Ascending aorta (tissue), 2 donors: ENCODE measurements at places on chromosomes 4 and X. TPM values are rescaled to one million over a fixed set of nuclear protein-coding genes. Genes with fewer than 3 reads are reported as not detected.
A peak's percentile ranks its signal among the peaks of the same experiment; 100 is the strongest.

GRCh38 chr4:37299468-37299867 is 54.9 kb downstream of the NWD2 start:
- H3K27ac ChIP-seq, result no peak overlapping the region
- no peak overlapping the region for H3K4me3 ChIP-seq
- no peaks in the 10 kb centered on the region for H3K27me3 ChIP-seq
- no peaks in the 10 kb centered on the region for H3K4me1 ChIP-seq
- no peak for DNase-seq

GRCh38 chr4:116796022-116796421 is 289.4 kb downstream of the TRAM1L1 start:
- H3K4me3 ChIP-seq, result no peak overlapping the region
- H3K27me3 ChIP-seq, result no peaks in the 10 kb centered on the region
- no peak overlapping the region for H3K27ac ChIP-seq
- DNase-seq, result no peak

GRCh38 chr4:112403101-112403945 is 106.2 kb downstream of the ALPK1 start:
- no peaks in the 10 kb centered on the region for H3K27me3 ChIP-seq
- peaks cover 2% of the 10 kb centered on the region for H3K36me3 ChIP-seq
- no peak for DNase-seq
- no peak overlapping the region for H3K4me3 ChIP-seq
- no peak overlapping the region for H3K27ac ChIP-seq

GRCh38 chr4:20681271-20681670 is 19.0 kb upstream of the PACRGL start:
- H3K4me3 ChIP-seq, result no peak overlapping the region
- DNase-seq, result no peak
- H3K27ac ChIP-seq, result no peak overlapping the region
- H3K27me3 ChIP-seq, result no peaks in the 10 kb centered on the region

GRCh38 chr4:175646802-175647201 is 165.3 kb downstream of the GPM6A start:
- H3K27ac ChIP-seq, result no peak overlapping the region
- no peaks in the 10 kb centered on the region for H3K27me3 ChIP-seq
- no peaks in the 10 kb centered on the region for H3K4me1 ChIP-seq
- no peak overlapping the region for H3K4me3 ChIP-seq
- no peak for DNase-seq
- no peaks in the 10 kb centered on the region for H3K36me3 ChIP-seq

- DNase-seq, result no peak
- no peak overlapping the region for H3K4me3 ChIP-seq
- no peak overlapping the region for H3K27ac ChIP-seq
- H3K27me3 ChIP-seq, result no peaks in the 10 kb centered on the region
- H3K36me3 ChIP-seq, result no peaks in the 10 kb centered on the region
These were observed 7.8 kb downstream of the SERTM2 start for GRCh38 chrX:111519215-111519614.

DNA sequence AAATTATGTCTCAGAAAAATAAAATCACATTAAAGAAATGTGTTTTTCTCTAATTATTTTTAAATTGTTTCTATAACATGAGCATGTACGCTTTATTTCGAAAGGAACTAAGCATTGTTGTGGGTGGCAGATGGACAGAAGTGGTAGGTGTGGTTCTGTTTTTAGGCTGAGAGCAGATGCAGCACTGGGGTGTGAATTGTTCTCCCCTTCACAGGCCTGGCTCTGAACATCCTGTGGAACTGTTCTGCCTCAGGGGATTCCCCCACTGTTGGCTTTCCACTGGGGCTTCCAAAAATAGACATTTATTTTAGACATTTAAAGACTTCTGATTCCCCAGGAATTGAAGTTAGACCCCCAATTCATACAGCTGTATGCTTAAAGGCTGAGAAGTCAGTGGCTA is 41.9 kb upstream of the PDHA2 start:
- DNase-seq, result no peak
- H3K4me3 ChIP-seq, result no peak overlapping the region
- H3K27me3 ChIP-seq, result no peaks in the 10 kb centered on the region
- no peaks in the 10 kb centered on the region for H3K36me3 ChIP-seq

GRCh38 chr4:165610679-165611437 is 232.1 kb downstream of the CPE start:
- no peak overlapping the region for H3K27ac ChIP-seq
- H3K36me3 ChIP-seq, result no peaks in the 10 kb centered on the region
- no peaks in the 10 kb centered on the region for H3K27me3 ChIP-seq
- DNase-seq, result no peak
- no peak overlapping the region for H3K4me3 ChIP-seq

- no peak overlapping the region for H3K27ac ChIP-seq
- H3K4me1 ChIP-seq, result no peaks in the 10 kb centered on the region
- DNase-seq, result no peak
- H3K36me3 ChIP-seq, result no peaks in the 10 kb centered on the region
- H3K27me3 ChIP-seq, result no peaks in the 10 kb centered on the region
These were observed 1934.9 kb downstream of the ARAP2 start for GRCh38 chr4:34309383-34309906.

- no peak overlapping the region for H3K4me3 ChIP-seq
- no peak for DNase-seq
- no peaks in the 10 kb centered on the region for H3K36me3 ChIP-seq
- no peaks in the 10 kb centered on the region for H3K4me1 ChIP-seq
- H3K27ac ChIP-seq, result no peak overlapping the region
These were observed 706.5 kb downstream of the CCSER1 start for GRCh38 chr4:90833706-90834105.

DNA sequence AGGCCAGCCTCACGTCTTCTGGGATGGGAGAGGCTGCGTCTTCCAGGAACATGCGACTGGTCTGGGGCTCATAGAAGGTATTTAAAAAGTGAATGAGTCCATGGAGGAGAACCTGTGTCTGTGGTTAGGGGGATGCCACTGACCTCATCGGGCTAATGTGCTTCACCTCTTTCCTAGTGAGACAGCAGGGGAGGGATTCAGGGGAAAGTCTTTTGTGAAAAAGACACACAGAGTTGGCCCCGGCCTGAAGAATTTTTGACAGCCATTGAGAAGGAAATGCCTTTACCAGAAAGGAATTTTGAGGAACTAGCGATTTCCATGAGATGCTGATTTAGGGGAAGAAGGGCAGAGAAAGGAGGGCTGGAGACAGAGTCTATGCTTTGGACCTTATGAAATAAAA is 11.0 kb upstream of the C4orf50 start:
- H3K27me3 ChIP-seq, result no peaks in the 10 kb centered on the region
- no peak for DNase-seq
- no peak overlapping the region for H3K27ac ChIP-seq
- no peaks in the 10 kb centered on the region for H3K4me1 ChIP-seq
- H3K36me3 ChIP-seq, result no peaks in the 10 kb centered on the region

GRCh38 chrX:36684053-36684452 is 324.1 kb upstream of the FAM47C start:
- H3K27ac ChIP-seq, result no peak overlapping the region
- no peak for DNase-seq
- H3K36me3 ChIP-seq, result no peaks in the 10 kb centered on the region
- no peaks in the 10 kb centered on the region for H3K27me3 ChIP-seq
- H3K4me1 ChIP-seq, result no peaks in the 10 kb centered on the region

DNA sequence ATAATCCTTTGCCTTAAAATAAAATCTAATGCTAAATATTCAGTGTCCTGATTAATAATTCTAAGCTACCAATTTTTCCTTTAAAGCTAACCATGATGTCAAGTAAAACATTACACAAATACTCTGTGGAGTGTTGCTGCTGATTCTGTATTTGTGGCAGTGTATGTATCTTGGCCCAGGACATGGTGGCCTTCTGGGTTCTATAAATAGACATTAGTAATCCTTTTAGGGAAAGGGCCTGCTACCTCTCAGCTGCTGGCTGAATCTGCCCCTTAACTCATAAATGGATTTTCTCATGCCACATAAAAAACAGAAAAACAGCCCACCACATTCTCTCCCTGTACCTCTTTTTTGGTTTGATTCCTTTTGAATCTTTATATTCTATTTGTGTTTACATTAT is 1.2 kb upstream of the XK start:
- H3K4me1 ChIP-seq, result no peaks in the 10 kb centered on the region
- no peak for DNase-seq
- H3K36me3 ChIP-seq, result no peaks in the 10 kb centered on the region
- H3K27me3 ChIP-seq, result no peaks in the 10 kb centered on the region

DNA sequence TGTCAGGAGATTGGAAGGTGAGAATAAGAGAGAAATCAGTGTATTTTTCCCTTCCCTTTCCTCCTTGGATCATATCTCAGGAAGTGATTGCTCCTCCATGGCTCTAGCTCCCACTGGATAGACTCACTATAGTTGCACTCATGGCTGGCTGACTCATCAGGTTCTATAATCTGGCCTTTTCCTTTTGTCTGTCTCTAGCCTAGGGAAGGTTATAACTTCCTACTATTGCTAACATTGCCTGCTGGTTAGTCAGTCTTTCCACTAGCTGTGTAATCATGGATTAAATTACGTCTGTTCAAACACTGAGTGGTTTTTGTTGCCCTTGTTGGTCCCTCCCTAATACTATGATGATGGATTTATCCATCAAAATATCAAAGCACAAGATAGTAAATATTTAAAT is 195.5 kb upstream of the VEGFC start:
- H3K4me1 ChIP-seq, result no peaks in the 10 kb centered on the region
- no peaks in the 10 kb centered on the region for H3K27me3 ChIP-seq
- no peaks in the 10 kb centered on the region for H3K36me3 ChIP-seq

DNA sequence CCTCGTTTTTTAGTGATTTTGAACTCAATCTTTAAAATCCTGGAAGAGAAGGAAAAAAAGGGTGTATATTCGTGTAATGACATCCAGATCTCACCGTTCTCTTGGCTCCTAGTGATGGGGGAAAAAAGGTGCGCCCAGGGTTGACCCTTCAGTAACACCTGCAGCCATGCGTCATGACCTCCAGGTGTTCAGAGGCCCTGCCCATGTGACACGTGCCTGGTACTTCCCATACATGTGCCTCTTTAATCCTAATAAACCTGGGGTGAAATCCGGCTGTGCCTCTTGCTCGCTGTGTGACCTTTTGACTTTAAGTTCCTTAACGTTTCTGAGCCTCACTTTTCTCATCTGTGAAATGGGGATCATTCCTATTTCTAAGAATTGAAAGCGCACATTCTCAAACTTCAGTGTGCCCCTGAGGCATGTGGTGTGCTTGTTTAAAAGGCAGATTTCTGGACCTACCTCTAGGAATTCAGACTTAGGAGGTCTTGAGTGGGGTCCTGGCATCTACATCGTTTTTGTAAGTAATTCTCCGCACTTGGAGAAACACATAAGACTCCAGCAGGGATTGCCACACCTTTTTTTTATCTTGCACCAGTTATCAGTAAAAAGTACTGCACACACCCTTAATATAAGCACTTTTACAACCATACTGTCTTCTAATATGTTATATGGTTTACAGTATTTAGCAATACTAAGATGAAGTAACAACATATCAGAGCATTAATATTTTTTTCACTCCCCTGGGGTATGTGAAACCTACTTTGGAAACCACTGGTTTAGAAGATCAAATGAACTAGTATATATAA is 90.1 kb downstream of the RELL1 start:
- no peaks in the 10 kb centered on the region for H3K36me3 ChIP-seq
- H3K4me3 ChIP-seq, result no peak overlapping the region
- no peak for DNase-seq
- no peaks in the 10 kb centered on the region for H3K4me1 ChIP-seq

- peaks cover 22% of the 10 kb centered on the region for H3K4me1 ChIP-seq
- DNase-seq, result no peak
- H3K36me3 ChIP-seq, result no peaks in the 10 kb centered on the region
- no peak overlapping the region for H3K27ac ChIP-seq
- H3K27me3 ChIP-seq, result no peaks in the 10 kb centered on the region
These were observed 153.9 kb downstream of the PCDH18 start for GRCh38 chr4:137378393-137378792.

DNA sequence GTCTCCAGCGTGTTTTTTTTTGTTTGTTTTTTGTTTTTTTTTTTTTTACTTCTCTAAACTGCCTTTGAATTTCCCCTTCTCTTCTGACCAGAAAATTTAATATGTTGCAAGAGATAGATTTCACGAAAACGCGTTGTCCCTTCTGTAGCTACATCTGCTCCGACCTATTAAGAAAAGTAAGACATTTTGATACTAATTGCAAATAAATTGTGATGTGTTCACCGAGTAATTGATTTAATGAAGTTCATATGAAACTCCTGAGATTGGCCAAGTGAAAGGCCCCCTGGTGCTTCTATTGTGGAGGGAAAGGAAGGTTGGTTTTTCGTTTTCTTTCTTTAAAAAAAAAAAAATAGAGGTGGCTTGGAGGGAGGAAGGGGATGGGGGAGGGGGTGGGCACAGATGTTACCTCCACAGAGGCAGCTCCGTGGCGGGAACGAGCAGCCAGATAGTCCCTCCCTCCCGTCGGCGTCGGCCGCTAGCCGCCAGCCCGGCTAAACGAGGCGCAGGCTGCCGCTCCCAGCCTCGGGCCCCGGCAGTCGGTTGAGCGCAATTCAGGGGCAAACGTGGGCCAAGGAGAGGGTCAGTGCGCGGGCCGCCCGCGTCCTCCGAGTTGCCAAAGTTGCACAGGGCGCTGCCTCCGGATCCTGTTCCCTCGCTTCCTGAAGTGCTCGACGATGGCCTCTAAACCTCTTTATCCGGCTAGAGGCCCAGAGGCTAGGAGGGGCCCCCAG is 139.1 kb upstream of the ZIC3 start:
- H3K4me3 ChIP-seq, result peak overlapping the region; percentile 63
- H3K36me3 ChIP-seq, result no peaks in the 10 kb centered on the region

DNA sequence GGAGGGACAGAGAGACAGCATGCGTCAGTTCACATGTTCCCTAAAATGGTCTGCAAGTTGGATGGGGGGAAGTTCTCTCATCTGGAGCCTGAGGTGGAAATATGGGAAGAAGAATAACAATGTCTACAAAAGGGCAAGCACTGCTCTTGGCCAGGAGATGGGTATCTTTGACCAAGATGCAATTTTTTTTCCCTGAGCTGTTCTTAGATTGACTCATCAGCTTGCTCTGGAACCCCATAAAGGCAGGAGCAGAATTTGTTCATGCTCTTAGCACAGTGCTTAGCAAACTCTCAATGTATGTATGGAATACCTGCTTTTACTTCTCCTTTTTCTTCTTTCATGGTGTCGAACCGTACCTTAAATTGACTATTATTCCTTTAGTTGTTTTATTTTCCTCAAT is 90.5 kb upstream of the ZNF827 start:
- no peak overlapping the region for H3K4me3 ChIP-seq
- no peak for DNase-seq
- no peaks in the 10 kb centered on the region for H3K27me3 ChIP-seq
- no peak overlapping the region for H3K27ac ChIP-seq
- H3K4me1 ChIP-seq, result no peaks in the 10 kb centered on the region
- no peaks in the 10 kb centered on the region for H3K36me3 ChIP-seq

GRCh38 chr4:139392797-139393196 is 61.1 kb upstream of the RAB33B start:
- no peak for DNase-seq
- H3K4me1 ChIP-seq, result no peaks in the 10 kb centered on the region
- H3K36me3 ChIP-seq, result peaks cover 45% of the 10 kb centered on the region
- H3K27ac ChIP-seq, result no peak overlapping the region
- no peak overlapping the region for H3K4me3 ChIP-seq

GRCh38 chrX:136694431-136695087 is 46.6 kb downstream of the CD40LG start:
- no peaks in the 10 kb centered on the region for H3K27me3 ChIP-seq
- no peak overlapping the region for H3K27ac ChIP-seq
- no peaks in the 10 kb centered on the region for H3K4me1 ChIP-seq
- no peak for DNase-seq

The APLN gene
- total RNA-seq, result 2.2 TPM

The PABPC1L2A gene
- not detected for total RNA-seq

The MAOA gene
- total RNA-seq, result 93.6 TPM

The SOD3 gene
- 893 TPM for total RNA-seq

The RASL11B gene
- total RNA-seq, result not detected

The GLOD5 gene
- total RNA-seq, result not detected

The P2RY4 gene
- total RNA-seq, result 1.3 TPM

The TRIM75 gene
- total RNA-seq, result not detected

The CTAG2 gene
- total RNA-seq, result not detected

The RTL5 gene
- 17.1 TPM for total RNA-seq

The CHRDL1 gene
- total RNA-seq, result 43.5 TPM

The SYP gene
- 0.53 TPM for total RNA-seq

The RPA4 gene
- total RNA-seq, result 0.43 TPM
